ENCODE measurements at places on chromosomes 13 and 19.

- DNase-seq, result no peak
Observed at GRCh38 chr19:16369664-16370576, 45.3 kb downstream of the KLF2 start.

GRCh38 chr13:32173881-32174280, 141.3 kb downstream of the ZAR1L start:
- no peak for DNase-seq

DNA sequence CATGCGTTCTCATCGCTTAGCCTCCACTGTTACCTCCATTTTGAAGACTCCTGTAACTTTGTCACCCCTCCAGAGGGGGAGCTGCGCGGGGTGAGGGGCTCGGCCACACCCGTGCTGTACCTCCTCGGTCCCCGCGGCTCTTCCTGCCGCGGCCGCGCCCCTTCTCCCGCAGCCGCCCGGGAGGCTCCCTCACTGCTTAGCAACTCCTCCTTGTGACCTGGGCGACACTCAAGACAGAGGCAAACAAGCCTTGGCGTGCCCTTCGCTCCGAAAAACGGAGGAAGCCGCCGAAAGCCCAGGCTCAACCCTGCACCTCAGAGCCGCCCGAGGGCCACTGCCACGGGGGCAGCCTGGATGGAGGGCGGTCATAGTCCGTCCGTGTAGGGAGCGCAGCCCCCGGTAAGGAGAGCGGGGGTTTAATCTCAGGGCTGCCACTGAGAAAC, 494.3 kb downstream of the FOXO1 start:
- no peak for DNase-seq

DNA sequence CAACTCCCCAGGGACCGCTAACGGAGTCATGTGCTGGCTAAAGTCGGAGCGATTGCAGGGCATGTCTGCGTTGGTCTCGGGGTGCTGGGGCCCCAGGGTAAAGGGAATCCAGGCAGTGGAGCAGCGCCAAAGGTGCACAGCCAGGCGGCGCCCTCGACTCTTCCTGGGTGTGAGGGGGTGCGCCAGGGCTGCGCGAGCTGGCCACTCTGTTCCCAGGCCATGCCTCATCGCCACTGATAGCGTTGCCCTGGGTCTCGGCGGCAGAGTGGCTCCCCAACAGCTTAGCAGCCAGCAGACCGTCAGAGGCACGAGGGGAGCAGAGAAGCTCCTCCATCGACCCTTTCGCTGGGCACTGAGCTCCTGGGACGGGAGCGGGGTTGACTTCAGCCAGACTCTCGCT, 152.7 kb downstream of the B3GLCT start:
- no peak for DNase-seq

DNA sequence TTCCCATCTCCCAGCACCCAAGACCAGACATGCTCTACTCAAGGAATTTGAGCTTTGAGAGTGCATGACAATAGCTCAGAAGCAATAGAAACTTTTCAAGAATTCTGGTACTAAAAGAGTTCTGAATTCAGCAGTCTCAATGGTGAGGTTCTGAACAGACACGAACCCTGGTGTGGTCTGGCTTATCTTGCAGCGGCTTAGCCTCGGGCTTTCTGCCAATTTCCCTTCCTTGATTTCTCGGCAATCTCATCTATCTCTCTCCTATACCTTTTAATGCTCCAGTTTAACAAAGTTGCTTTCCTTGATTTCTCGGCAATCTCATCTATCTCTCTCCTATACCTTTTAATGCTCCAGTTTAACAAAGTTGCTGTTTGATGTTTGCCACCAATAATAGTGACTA, 174.6 kb downstream of the SPRY2 start:
- DNase-seq, result no peak

GRCh38 chr13:85216576-85216975, 582.6 kb downstream of the SLITRK6 start:
- no peak for DNase-seq

Data from left renal cortex interstitium (tissue), 4 donors.